Left lobe of liver (tissue), 2 donors: ENCODE measurements at places on chromosomes 16 and 17. TPM values are rescaled to one million over a fixed set of nuclear protein-coding genes. Genes with fewer than 3 reads are reported as not detected.

GRCh38 chr17:80068301-80069222, 32.1 kb downstream of the CCDC40 start:
- DNase-seq: peak; percentile 60

DNA sequence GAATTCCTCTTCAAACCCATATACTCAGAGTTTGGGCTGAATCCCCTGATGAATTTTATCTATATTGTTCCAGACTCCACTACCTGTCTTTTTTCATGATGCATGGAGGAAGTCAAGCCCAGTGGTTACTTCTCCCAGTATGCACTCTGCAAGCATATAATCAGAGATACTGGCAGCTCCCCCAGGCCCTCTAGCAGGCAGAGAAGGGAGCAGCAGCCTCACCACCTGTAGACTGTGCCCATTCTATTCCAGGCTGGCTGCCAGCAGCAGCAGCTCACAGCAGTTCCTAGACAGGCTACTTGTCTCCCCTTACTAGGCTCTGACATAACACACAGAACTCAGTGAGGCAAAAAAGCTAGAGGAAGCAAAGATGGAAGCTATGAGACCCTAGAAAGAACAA, 3.4 kb downstream of the MKS1 start:
- DNase-seq: no peak

DNA sequence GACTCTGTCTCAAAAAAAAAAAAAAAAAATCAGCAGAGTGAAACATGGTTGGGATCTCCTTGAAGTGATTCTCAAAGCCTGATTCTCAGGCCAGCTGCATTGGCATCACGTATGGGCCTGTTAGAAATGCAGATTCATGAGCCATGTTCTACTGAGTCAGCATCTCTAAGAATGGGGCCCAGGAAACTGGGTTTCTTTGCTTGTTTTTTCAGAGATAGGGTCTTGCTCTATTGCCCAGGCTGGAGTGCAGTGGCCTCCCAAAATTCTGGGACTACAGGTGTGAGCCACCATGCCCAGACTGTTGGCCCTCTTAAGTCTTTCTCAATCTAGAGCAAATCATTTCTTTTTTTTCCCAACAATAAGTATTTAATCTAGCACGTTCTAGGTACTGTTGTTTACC, 47.7 kb downstream of the CDK12 start:
- DNase-seq: no peak

GRCh38 chr16:28205117-28205899, 6.5 kb downstream of the XPO6 start:
- DNase-seq: no peak

DNA sequence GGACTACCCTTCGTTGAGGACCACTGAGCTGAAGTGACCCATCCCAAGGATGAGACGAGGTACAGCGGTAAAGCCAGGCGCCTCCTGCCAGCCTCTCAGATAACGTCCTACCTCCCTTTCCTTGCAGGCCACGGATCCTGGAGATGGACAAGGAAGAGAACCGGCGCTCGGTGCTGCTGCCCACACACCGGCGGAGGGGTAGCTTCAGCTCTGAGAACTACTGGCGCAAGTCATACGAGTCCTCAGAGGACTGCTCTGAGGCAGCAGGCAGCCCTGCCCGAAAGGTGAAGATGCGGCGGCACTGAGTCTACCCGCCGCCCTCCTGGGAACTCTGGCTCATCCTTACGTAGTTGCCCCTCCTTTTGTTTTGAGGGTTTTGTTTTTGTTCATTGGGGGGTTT, 17.3 kb upstream of the LLGL1 start:
- DNase-seq: no peak

DNA sequence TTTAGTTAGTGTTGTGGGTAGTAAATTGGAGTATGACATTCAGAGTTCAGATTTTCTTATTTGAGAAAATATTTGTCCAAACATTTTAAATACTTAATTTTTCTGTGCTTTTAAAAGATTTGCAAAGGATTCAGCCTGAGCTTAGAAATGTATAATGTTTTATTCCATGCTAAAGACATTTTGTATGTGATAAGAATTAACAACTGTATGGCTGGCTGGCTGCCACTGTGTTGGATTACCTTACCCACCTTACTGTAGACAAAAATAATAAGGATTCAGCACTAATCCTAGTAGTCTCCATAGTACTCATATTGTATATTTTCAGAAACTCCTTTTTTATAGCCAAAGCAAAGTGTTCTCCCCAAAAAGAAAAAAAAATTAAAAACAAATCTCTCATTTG, 74.8 kb downstream of the TANC2 start:
- no peak for DNase-seq

GRCh38 chr17:30958187-30958586, 12.7 kb upstream of the RNF135 start:
- DNase-seq: peak; percentile 35

- DNase-seq: no peak
Measured at GRCh38 chr17:12665263-12666210, at the start of gene MYOCD. Gene MYOCD (plus strand): TSS chr17:12665890. CDS start chr17:12666189, 299 bp downstream.

- no peak for DNase-seq
Measured at GRCh38 chr16:61465285-61465684, 571.0 kb downstream of the CDH8 start.

DNA sequence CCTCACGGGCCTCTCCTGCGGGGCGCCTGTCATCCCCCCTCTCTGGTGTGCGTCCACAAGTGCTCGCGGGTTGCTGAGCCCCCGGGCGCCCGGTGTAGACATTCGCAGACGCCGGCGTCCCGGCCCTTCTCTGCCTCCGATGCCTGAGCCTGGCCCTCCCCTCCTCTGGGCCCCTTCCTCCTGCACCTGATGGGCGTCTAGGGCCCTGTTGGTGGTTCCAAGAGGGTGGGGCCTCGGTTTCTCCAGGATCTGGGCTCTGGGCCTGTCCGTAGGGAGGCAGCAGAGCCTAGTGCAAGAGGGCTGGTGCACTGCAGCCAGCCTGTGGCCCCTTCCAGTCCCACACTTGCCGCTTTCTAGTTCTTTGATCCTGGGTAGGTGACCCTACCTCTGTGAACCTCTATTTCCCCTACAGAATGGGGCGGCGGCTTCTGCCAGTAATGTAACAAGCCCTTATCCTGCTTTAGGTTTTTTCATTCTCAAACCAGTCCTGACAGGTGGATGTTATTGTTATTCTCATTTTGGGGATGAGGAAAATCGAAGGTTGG, 623 bp downstream of the E4F1 start:
- peak; percentile 74 for DNase-seq

- DNase-seq: no peak
Measured at GRCh38 chr16:16797239-16797638, 418.3 kb downstream of the NPIPA7 start.

- no peak for DNase-seq
Measured at GRCh38 chr16:53768593-53768992, 64.6 kb downstream of the FTO start.

CRYBA1 gene
- not detected for total RNA-seq

CASKIN2 gene
- 26.4 TPM for total RNA-seq

MPP2 gene
- 0.10 TPM for total RNA-seq
